PC-9 (cell line): ENCODE measurements at places on chromosomes 5 and 9.

GRCh38 chr5:76742583-76742982 is 26.7 kb downstream of the F2R start:
- DNase-seq, result no peak

DNA sequence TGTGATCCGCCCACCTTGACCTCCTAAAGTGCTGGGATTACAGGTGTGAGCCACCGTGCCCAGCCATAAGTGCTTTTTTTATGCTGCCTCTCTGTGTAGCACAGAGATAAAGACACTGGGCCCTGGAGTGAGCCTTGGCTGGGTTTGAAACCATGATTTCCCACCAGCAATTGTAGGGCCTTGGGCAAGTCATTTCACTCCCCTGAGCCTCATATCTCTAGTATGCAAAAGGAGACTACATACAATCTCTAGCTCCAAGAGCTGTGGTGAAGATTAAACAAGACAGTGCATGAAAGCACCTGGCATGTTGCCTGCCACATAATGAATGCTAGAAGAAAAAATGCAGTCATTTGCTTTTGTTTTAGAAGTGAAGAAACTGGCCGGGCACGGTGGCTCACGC is 3.9 kb downstream of the FABP6 start:
- no peak for DNase-seq

DNA sequence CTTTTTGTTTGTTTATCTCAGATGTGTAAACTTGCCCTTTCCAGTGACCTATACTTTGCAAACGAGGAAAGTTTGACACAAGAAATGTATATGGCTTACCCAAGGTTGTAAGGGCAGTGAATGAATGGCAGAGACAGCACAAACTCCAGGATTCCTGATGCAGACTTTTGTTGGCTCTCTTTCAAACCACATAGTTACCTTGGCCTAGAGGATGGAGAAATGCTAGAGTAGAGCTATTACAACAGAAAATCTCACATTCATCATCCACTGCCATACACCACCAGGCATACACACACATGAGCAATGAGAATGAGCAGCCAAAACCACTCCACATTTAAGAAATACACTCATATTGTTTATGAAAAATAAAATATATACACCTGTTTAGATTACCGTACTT is 387.0 kb downstream of the TLR4 start:
- DNase-seq, result no peak

DNA sequence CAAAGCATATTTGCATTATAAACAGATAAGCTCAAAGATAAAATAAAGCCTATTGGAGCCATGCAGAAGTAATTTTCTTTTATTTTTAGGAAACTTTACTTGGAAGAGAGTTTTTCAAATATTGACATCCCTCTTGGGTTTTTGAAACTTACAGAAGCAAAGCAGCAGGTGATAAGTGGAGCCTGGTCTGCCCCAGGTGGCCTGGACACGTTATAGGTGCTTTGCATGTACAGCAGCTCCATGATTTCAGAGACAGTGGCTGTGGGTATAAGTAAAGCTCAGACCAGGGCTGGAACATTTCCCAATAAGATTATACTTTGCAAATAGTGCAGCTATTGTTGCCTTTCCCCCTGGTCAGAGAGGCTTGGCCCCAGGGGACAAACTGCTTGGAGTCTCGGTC is 51.5 kb downstream of the CCDC192 start:
- no peak for DNase-seq

- DNase-seq, result no peak
These were observed 138.5 kb upstream of the TYRP1 start for GRCh38 chr9:12554636-12555035.

GRCh38 chr9:136484153-136485048 is 1.6 kb upstream of the SEC16A start:
- peak; percentile 72 for DNase-seq

DNA sequence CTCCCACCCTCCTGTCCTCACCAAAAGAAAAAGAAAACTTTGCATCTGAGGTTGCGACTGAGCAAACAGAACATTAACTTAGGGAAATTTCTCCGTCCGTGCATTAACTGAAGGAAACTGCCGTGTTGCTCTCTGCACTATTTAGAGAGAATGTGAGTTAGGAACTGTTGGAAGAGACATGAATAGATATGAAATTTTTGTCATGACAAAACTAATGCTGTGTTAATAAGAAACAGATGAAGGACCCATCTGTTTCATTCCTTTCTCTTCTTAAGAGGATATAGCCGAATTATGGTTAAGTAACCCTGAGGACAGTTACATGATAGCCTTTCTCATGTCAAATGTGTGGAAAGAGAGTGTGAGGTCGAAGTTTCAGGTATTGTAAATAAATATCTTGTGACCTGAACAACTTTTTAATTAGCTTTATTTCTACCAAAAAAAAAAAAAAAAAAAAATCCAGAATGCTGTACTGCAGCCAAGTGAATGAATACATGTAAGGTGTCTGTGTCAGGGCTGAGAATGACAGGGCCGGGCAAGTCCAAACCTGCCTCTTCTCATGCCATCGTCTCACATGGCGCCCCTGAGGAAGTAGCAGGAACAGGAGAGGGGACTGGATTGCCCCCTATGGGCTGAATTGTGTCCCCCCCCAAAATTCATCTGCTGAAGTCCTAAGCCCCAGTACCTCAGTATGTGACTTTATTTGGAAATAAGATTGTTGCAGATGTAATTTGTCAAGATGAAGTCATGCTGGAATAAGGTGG is 35.6 kb upstream of the ANKRD33B start:
- DNase-seq, result peak; percentile 57

DNA sequence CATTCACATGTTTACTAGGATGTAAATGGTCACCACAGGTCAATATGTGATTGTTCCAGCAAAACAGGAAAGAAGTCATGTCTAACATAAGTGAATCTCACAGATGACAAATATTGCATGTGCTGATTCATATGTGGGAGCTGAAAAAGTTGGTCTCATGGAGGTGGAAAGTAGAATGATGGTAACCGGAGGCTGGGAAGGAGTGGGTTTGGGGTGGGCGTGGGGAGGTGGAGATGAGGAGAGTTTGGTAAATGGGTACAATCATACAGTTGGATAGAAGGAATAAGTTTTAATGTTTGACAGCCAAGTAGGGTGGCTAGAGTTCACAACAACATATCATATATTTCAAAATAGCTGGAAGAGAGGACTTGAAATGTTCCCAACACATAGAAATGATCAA is 83.8 kb upstream of the RANBP3L start:
- no peak for DNase-seq

DNA sequence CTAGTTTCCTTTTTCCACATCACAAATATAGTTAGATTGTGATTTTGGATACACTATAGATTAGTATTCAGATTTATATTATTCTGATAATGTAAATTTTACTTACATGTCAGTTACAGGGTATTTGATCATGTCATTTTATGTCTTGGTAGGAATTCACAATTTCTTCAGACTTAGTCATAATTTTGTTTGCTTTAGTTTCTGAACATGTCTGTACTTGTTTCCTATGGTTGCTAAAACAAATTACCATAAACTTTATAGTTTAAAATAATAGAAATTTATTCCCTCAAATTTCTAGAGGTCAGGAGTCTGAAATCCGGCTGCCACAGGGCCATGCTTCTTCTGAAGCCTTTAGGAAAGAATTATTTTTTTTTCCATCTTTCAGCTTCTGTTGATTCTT is 1817.2 kb upstream of the CDH9 start:
- no peak for DNase-seq

DNA sequence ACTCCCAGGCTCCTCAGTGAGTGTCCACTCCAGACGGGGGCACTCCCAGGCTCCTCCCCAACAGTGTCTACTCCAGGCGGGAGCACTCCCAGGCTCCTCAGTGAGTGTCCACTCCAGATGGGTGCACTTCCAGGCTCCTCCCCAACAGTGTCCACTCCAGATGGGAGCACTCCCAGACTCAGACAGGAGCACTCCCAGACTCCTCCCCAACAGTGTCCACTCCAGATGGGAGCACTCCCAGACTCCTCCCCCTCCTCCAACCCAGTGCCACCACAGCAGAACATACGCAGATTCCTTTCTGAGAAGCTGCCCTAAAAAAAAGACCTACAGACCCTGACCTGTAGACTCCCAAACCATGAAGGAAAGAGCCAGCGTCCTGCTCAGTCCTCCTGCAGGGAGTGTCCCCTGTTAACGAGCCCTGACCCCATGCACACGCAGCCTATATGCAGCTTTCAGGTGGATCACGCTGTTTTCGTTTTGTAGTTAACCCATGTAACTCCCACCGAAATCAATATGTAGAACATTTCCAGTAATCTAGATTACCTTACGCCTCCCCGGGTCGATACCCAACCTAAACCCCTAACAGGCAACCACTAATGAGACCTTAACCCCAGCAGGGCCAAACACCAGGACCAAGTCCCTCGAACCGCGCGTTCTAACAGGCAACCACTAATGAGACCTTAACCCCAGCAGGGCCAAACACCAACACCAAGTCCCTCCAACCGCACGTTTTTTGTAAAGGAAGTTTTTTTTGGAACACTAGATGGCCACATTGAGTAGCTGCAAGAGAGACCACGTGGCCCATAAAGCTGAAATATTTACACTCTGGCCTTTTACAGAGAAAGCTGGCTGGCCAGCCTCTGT is 15.7 kb downstream of the PNPLA7 start:
- DNase-seq, result peak; percentile 51

DNA sequence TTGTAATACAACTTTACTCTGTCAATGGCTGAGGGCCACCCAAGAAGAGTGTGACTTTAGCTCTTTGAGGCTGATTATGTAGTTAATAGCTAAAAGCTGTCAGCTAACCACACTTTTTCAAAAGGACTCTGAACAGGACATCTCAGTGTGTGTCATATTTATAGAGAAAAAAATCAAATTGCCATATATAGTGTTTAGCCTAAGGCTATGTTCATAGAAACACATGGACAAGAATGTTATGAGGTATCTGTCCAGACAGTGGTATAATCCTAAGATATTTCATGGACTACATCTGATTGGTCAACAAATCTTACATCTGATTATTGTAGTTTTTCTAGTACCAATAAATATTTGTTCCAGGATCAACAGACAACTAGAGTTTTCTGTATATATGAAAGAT is 42.1 kb upstream of the CDH18 start:
- no peak for DNase-seq
